Eye (tissue), 1 donor: ENCODE measurements at places on chromosomes 11 and 22.

- no peak for DNase-seq
Measured at GRCh38 chr11:44127130-44127529, 31.7 kb downstream of the EXT2 start.

- no peak for DNase-seq
Measured at GRCh38 chr11:9755561-9756185, 91.8 kb downstream of the SWAP70 start.

- DNase-seq, result no peak
Measured at GRCh38 chr22:17098379-17098819, 13.6 kb downstream of the IL17RA start.

GRCh38 chr11:27111896-27112295, 71.3 kb downstream of the BBOX1 start:
- no peak for DNase-seq

DNA sequence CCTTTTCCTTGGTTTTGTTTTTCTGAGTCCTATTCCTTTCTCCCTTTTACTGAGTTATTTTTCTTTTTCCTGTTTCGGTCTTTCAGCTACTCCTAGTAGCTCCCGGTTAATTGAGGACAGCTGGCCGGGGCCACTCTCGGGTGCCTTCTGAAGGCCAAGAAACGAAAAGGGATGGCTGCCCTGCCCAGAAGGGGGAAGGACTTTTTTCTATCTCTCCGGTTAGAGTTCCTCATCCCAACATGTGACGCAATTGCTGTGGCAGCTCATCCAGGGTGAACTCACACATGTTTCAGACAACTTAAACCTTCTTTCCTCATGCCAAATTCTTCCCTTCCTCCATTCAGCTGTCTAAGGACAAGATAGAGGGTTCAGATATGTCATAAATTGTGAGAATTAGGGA, 83.6 kb downstream of the PIWIL4 start:
- DNase-seq, result peak; percentile 41

- peak; percentile 84 for DNase-seq
Measured at GRCh38 chr22:26367402-26368245, 61.4 kb upstream of the ASPHD2 start.

DNA sequence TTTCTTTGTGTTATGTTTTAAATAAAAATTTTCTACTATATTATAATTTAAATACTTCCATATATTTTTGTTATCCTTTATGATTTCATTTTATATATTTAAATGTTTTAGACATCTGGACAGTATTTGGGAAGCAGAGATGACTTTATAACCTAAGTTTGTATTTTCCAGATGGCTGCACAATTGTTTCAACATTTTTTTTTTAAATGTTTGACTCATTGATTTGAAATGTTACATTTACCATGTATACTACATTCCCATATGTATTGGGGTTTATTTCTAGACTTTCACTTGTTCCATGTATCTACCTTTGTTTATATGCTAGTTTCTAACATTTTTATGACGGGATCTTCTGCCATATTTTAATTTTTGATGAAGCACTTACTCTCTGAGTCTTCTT, 766.5 kb downstream of the METTL15 start:
- DNase-seq, result no peak

DNA sequence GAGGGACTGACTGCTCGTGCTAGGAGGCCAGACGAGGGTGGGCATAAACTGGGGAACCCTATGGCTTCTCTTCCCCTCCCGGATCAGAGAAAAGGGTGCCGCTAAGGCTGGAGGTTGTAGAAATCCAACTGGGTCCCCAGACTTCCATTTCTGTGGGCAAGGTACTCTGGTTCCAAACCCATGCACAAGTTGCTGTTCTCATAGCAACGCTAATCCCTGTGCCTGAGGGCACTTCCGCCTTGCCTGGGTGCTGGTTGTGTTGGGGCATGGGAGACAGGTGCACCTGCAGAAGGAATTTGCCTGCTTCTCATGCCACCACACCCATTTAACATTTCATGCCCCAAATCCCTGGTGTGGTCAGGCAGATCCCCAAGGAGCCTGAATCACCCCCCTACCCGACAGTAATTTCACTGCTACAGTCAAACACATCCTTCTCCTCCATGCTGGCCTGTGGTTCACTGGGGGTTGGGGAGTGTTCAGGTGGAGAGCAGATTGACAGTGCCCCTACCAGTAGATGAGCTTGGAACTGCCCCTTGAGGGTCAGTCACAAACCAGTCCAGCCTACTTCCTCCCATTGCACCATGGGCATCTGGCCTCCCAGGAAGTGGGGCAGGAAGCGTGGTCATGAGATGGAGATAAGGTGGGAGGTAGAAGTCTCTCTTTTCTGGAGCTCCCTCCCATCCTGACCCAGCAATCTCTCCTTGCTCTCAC, 1.2 kb downstream of the C2CD2L start:
- DNase-seq, result peak; percentile 60

GRCh38 chr11:14029971-14030920, 67.7 kb downstream of the SPON1 start:
- no peak for DNase-seq

- DNase-seq, result peak; percentile 40
Measured at GRCh38 chr22:50118557-50119168, 28.9 kb downstream of the MOV10L1 start.

- no peak for DNase-seq
Measured at GRCh38 chr11:133153031-133153430, 379.3 kb downstream of the OPCML start.

GRCh38 chr11:3218483-3219280, at the start of gene MRGPRG:
Gene MRGPRG (minus strand): TSS chr11:3218813. CDS start chr11:3218813, 0 bp downstream.
- no peak for DNase-seq

- DNase-seq, result no peak
Measured at GRCh38 chr11:15027011-15027410, 46.4 kb upstream of the CALCB start.

- no peak for DNase-seq
Measured at GRCh38 chr11:9315078-9315688, 790 bp upstream of the TMEM41B start.

GRCh38 chr11:121777056-121777455, 324.3 kb upstream of the SORL1-AS1 start:
- no peak for DNase-seq

DNA sequence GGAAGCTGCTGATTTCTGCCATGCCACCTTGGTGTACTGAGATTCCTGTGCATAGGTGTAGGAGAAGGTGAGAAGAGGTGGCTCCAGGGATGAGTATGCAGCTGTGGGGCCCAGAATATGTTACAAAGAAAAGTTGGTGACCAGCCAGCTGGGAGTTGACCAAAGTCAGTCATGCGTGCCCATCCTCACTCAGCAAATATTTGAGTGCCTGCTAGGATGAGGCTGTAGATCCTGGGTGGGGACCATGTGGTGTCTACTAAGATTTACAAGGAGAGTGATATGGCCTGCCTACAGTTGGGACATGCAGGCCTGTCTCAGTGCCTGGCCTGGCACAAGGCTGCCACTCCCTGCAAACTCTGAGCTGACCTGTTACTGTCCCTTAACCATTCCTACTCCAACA, 19.4 kb downstream of the RNF185 start:
- DNase-seq, result no peak

- no peak for DNase-seq
Measured at GRCh38 chr11:10505278-10506007, 35.5 kb downstream of the RNF141 start.

DNA sequence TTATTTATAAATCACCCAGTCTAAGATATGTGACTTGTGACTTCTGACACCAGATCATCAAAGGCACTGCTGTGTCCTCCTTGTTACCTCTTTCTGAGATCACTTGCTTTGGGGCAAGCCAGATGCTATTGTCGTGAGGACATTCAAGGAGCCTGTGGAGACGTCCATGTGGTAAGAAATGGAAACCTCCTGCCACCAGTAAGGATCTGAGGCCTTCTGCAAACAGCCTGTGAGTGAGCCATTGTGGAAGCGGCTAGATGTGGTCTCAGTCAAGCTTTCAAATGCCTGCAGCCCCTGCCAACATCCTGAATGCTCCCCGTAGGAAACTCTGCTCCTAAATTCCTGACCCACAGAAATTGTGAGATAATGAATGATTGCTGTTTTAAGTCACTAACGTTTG, 11.7 kb upstream of the RDX start:
- DNase-seq, result no peak

DNA sequence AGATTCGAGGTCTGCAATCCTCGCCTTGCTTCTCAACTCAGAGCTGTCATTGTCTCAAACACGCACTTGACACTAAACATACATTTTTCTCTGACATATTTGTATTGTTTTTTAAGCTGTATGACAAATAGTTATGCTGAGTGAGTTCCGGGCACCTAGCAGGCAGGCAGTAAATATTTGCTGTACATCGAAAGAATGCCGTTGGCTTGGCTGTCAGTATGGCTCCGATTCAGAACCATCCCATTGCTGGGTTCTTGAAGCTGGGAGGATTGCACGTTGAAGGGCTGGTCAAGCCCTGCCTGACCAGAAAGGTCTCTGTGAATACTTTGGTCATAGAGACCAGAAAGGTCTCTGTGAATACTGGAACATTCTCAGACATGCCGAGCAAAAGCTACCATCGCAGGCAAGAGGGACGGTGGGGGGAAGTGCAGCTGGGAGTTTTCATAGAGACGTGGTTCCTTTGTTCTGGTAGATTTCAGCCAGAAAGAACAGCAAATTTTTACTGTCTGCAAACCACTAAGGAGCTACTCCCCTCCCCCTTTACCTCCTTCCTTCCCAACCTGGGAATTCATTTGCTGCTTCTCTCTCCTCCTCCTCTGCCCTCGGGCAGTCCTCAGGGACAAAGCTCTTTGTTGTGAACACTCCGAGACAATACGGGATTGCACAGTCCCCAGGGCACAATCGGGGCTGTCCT, 202.2 kb upstream of the SORL1-AS1 start:
- DNase-seq, result no peak

DNA sequence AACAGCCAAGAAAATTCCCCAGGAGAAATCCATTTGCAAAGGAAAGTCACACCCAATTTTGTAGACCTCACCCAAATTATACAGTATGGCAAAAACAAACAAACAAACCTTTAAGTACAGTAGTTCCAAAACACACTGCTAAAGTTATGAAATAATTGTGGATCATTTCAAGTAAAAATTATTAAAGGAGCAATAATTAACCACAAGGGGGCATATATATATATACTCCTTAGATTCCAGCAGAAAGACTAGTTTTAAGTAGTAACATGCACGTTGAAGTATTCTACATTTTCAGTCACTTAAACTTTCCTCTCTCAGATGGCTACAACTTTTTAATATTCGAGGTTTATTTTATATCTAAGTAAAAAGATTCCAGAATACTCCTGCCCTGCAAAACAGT, 26.8 kb downstream of the RNF141 start:
- no peak for DNase-seq

DNA sequence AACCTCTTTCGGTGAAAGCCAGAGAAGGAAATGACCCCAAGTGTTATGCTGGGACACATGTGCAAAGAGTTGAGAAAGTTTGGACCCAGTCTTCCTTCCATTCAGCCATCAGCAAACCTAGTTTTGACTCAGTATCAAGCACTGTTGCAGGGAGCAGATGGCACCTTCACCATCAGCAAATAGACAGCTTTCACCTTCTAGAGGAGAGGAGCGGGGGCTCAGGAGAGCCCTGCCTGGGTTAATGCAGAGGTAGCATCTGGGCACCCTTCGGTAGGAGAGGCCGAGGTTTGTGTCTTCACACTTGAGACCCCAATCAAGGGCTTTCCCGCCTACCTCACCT, 16.2 kb upstream of the MFRP start:
- no peak for DNase-seq
